ENCODE measurements at places on chromosomes 5 and 9.

- DNase-seq, result no peak
Observed at GRCh38 chr5:36701085-36701698, 94.8 kb downstream of the SLC1A3 start.

GRCh38 chr9:9893837-9894236 lies 719.0 kb downstream of the PTPRD start:
- no peak for DNase-seq

DNA sequence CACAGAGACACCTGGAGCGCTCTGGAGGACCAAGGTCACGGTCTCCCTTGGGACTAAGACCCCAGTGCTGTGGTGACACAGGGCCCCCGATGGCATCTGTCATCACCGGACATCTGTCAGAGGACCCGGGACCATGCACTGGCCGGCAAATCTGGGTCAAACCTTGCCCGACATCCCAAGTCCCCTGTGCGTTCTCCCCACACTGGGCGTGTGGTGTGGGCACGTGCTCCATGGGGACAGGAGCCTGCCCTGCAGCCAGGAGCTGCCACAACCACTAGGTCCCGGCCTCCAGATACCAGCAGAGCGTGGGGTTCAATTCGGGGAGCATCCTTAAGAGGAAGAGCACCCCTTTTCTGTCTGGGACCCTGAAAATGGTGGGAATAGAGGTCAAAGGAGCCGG lies 3.5 kb downstream of the AGPAT2 start:
- no peak for DNase-seq

DNA sequence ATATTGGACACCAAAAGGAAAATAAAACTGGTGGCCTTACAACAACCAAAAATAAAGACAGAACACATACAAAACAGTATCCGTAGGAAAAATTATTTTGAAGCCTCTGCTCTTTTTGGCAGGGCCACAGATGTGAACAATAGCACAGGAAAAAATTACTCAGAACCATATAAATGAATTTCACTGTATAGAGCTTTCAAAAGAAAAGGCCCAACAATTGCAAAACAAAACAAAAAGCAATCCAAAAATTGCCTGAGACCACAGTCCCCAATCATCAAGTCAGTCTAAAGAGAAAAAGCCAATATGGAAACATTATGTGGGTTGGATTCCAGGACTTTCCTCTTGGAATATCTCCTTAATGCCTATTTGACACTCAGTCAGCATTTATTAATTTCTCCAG lies 243.8 kb downstream of the CEMIP2 start:
- DNase-seq, result no peak

DNA sequence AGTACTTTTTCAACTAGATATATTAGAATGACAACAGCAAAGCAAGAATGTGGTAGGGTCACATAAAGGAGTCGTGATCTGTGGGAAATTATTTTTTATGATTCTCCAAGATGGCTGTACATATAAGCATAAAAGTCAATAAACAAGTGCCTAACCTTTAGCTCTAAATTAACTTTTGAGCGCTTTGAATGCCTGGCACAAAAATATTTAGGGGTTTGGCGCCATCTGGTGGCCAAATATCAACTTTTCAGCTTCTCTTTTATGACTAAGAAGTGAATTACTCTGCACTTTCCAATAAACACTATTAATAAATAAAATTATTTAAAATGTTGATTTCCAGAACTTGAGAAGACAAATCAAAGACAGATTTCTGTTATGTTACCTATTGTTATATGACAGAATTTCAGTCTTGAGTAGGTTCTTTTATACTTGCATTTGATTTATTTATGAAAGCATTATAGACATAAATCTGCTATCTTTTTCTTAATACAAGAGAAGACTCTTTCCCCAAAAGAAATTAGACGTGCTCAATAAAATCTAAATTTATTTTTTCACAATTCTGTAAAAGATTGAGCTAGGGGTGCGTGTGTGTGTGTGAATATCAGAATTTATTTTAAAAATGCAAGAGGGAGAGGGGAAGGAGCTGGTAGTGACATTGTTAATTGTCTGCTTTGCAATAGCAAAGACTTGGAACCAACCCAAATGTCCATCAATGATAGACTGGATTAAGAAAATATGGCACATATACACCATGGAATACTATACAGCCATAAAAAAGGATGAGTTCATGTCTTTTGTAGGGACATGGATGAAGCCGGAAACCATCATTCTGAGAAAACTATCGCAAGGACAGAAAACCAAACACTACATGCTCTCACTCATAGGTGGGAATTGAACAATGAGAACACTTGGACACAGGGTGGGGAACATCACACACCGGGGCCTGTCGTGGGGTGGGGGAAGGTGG lies 36.7 kb upstream of the ARRDC3 start:
- DNase-seq, result peak; percentile 57

DNA sequence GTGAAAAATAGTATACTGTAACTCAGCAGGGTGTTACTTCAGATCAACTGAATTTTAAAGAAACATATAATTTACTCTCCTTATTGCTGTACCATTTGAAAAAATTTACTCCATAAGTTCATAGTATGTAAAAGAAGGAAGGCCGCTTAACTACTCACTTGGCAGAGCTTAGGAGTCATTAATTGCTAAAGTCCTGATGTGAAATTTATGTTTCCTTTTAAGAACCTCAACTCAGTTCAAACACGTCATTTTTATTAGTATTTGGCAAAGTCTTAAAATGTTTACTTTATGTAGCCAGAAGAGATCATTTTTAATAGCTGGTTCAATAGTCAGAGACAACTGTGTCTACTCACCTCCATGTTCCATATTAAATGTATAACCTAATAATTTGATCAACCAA lies 268.6 kb downstream of the CDH10 start:
- no peak for DNase-seq

- no peak for DNase-seq
Observed at GRCh38 chr5:180341595-180341994, 11.5 kb downstream of the GFPT2 start.

DNA sequence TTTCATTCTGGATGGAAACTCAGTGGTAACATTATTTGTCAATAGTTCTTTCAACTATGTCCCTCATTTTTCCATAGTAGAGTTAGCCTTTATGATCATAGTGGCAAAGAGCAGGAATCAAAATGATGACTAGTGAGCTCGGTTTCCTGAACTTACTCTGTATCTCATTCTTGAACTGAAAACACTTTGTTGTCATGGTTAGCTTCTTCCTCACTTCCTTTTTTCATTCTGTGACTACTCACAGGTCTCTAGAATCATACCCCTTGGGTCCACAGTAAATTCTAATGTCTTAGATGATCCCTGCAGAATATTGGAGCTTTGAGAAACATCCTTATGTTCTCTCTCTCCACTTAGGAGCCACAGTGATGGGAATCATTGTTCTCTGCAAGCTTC lies 29.4 kb upstream of the RECK start:
- DNase-seq, result no peak

GRCh38 chr9:78903581-78903980 lies 606.7 kb downstream of the PSAT1 start:
- no peak for DNase-seq

- DNase-seq, result no peak
Observed at GRCh38 chr5:67799732-67800234, 415.8 kb upstream of the PIK3R1 start.

DNA sequence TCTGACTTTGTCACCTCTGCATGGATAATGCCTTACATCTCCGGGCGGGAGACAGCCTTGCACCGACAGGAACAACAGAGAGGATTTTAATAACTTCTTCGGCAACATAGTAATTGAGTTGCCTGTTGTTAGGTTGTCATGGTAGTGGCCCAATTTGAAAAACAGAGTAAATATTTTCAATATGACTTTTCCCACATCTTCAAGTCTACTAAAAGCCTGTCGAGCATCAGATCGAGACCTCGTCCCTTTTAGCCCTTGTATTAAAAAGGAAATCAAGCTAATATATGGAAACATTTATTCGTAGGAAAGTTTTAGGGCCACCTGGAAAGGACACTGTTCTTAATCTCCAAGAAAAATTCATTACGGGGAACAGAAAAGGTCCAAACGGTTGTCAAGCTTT lies 70.8 kb upstream of the FCN2 start:
- no peak for DNase-seq

DNA sequence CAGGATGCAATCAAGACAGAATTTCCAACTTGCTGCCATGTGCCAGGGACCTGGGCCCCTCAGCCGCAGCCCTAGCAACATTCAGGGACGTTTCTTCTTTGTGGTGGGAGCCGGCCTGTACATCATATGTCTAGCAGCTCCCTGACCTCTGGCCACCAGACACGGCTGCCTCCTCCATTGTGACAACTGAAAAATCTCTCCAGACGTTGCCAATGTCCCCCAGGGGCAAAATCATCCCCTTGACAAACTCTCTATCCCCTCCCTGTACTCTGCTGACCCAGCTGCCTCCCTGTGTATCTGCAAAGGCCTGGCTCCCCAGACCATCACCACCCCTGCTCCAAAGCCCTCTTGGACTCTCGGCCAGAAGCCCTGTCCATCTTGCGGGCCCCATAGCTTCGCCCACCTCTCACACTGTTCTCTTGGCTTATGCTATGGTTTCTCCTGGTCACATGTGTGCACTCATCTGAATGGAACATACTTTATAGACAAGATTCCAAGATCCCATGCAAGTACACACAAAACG lies 40.8 kb downstream of the BICD2 start:
- no peak for DNase-seq

- DNase-seq, result no peak
Observed at GRCh38 chr5:28301712-28302111, 1263.3 kb upstream of the CDH9 start.

GRCh38 chr9:133609311-133610098 lies at the start of gene FAM163B:
TSS of gene FAM163B (minus strand) at chr9:133609389. CDS start at chr9:133580223, 29,166 bp downstream.
- DNase-seq, result peak; percentile 2

DNA sequence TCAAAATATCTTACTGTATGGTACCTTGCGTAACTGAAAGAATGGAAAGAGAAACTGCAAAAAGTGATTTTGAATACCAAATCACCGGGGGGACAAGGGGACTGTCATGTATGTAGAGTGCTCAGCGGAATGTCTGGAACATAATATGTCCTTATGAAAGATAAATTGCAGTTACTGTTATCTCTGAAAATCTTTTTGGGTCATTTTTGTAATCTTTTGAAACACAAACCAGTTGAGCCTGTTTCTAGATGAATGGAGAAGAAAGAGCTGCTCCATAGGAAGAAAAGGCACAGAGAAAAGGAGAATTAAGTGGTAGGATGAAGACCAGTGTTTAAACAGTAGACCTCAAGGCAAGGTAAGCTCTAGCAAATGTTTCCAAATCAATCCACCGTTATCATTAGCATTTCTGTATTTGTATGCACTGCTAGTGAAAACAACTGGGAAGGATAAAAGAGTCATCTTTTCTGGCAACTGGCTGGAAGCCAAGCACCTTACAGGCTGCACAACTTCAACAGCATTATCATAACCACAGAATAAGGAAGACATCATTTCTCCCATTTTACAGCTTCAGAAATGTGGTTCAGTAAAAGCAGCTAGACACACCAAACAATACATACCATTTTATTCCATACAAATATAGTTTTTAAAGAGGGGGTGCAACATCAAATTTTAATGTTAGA lies 158.5 kb downstream of the TRPM3 start:
- no peak for DNase-seq

GRCh38 chr5:10860645-10861422 lies 99.8 kb upstream of the DAP start:
- no peak for DNase-seq

DNA sequence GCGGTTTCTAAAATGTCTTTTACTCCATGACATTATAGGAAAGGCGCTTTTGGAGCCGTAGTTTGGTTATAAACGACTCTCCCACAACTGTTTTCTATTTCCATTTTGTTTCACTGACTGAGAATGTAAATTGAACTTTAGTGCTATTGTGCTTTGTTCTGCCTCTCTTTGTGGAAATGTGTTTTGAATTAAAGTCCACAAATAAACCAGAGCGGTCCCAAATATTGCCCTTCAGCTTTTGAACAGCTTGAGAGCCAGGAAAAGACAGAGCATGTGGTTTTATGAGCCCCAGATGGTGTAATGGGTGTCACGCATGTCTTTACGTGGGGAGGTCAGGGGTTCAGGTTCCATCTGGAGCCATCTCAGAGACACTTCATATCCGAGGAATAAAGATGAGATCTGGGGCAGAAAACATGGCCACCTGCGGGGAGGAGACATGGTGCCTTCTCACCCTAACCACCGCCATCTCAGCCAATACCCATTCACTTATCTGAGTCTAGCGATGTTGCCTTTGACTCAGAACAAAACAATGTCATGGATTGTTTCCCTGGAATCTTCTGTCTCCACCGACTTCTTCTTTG lies 42.5 kb upstream of the ROR2 start:
- DNase-seq, result no peak

- no peak for DNase-seq
Observed at GRCh38 chr5:35856765-35857351, at the start of gene IL7R. TSS of gene IL7R (plus strand) at chr5:35856891. CDS start at chr5:35856978, 87 bp downstream.

GRCh38 chr9:91580136-91580535 lies 156.5 kb upstream of the NFIL3 start:
- no peak for DNase-seq

DNA sequence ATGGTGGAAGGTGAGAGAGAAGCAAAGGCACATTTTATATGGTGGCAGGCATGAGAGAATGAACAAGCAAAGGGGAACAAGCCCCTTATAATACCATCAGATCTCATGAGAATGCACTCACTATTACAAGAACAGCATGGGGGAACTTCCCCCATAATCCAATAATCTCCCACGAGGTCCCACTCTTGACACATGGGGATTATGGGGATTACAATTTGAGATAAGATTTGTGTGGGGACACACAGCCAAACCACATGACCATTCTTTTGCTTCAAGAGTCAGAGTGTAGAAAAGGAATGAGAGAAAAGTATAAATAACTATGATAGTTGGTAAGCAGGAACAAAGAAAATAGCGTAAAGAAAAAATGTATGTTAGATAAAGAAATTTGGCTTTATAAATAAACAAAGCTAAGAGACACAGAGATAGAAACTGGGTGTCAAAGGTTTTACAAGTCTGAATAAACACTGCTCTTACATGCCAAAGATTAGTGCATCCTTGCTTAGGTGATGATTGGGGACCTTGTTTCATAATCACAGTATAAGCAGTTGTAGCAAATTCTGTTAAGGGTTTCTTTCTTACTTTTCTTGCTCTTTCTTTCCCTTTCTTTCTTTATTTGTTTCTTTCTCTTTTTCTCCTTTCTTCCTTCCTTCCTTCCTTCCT lies 91.9 kb upstream of the PAPPA start:
- no peak for DNase-seq

DNA sequence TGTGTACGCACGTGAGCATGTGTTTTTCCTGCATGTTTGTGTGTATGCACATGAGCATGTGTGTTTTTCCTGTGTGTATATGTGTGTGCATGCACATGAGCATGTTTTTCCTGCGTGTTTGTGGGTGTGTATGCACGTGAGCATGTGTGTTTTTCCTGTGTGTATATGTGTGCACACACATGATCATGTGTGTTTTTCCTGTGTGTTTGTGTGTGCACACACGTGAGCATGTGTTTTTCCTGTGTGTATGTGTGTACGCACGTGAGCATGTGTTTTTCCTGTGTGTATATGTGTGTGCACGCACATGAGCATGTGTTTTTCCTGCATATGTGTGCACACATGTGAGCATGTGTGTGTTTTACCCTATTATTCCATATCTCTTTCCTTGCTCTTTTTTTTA lies 205.9 kb downstream of the TRIO start:
- no peak for DNase-seq
